Activated CD8-positive, alpha-beta memory T cell treated with anti-CD3 and anti-CD28 coated beads, Interleukin-2, amount 50 U/mL, for 4 hours (primary cell): ENCODE measurements at places on chromosomes 11 and 22.

DNA sequence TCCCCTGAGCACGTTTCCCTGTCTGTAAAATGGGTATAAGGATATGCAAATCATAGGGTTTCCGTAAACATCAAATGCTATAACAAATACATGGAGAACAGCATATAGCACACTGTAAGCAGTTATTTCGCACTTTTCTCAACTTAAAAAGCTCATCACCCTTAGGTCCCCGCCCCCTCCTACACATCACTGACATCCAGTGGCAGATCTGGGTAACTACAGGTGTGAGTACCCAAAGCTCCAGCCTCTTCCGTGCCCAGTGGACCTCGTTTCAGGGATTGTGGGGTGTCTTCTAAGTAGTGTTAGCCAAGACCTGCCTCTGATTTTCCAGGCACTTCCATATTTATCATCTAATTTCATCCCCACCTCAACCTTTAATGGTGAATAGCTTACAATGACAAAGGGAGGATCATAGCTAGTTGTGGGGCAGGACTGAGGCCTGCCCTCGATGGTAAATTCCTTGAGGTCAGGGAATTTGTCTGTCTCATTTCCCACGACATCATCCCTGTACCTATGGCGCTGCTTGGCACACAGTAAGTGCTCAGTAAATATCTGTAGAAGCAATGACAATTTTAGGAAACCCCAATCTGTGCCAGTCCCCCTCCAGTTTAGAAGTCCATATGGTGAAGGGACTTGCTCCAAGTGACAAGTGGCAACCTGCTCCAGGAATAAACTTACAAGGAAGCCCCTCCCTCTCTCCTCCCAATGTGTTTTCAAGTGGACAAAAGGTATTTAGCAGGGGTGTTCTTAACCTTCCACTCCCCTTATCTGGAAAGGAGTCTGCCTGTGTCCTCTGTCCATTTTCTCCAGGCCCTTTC is 340.5 kb downstream of the TENM4 start:
- no peak for DNase-seq

DNA sequence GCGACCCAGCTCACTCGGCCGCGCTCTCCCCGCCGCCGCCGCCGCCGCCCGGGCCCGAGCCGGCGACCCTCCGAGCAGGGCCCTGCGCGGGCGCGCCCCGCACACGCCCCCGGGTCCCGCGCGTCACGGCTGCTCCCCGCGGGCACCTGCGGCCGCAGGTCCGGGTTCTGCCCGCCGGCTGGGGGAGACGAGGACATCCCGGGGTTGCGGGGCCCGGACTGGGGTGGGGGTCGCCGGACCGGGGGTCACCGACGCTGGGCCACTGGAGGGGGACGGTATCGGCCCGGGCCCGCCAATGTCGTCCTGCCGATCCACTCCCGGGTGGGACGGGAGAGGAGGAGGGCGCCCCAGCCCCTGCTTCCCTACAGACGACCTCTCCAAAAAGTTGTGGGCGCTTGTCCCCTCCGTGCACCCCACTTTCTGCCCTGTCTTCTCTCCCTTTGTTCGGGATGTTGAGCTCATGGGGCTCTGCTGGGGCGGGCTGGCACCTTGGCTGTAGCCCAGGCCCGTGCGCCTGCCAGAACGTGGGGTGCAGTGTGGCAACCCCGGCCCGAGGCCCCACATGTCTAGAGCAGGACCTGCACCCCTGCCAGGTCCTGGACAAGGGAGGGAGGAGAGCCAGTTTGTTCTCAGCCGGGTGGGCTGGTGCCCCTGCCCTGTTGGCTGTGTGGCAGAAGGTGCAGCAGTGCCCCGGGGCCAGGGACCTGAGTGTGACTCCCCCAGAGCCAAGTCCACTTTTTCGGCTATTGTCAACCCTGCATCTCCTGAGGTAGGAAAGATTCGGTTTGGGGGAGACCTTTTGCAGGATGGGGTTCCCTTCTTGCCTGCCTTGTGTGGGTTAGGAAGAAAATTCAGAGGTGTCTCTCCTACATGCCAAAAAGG is 40.2 kb upstream of the CELSR1 start:
- DNase-seq: peak; percentile 32

DNA sequence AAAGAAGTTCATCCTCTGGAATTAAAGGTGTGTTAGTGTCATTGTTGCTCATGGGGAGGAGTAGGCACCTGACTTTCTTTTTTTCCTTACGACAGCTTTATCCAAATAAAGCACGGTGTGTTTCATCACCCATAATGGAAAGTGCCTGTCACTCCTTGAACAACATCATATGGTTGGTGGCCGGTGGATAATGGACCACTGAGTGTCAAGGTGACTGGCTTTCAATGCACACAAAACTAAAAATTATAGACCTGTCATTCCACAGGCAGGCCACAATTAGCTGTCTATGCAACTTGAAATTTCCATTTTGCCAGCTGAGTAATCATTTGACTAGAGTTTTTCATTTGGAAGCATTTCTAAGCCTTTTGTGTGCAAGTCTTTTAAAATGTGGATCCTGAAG is 45.0 kb upstream of the MPPED2 start:
- no peak for DNase-seq

DNA sequence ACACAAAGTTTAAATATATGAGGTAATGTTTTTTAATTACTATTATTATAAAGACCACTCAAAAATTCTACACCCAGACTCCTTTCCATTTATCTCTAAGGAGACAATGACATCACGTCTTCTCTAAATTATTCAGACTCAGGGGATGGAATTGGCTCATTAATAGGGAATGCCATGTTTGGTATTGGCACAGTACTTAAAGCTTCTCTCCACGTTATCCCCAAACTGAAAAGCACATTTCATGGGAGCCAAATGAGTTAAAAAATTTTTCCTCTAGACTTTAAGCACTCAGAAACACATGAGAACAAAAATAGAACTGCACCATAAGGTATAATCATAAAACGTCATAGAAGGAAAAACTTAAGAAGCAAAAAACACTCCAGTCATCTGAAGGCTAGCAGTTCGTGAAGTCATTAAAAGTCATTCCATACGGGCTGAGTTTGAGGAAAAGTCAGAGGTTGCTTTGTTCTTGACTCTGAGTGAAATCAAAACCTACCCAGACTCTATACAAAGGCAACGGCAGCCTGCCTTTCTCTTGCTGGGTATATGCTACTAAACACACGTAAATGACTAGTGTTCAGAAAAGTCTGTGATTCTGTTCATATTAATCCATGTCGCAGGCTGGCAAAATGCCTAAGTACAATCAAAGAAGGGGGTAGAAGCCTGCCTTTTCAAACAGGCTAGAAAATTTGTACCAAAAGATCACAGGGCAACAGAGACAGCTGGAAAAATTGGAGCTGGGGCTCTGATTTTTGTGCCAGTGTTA is 8.7 kb upstream of the MPPED2 start:
- DNase-seq: no peak

- peak; percentile 52 for DNase-seq
These were observed 1.2 kb downstream of the DDX17 start for GRCh38 chr22:38504731-38505540.

GRCh38 chr11:98616098-98616655 is 404.6 kb upstream of the CNTN5 start:
- DNase-seq: no peak

DNA sequence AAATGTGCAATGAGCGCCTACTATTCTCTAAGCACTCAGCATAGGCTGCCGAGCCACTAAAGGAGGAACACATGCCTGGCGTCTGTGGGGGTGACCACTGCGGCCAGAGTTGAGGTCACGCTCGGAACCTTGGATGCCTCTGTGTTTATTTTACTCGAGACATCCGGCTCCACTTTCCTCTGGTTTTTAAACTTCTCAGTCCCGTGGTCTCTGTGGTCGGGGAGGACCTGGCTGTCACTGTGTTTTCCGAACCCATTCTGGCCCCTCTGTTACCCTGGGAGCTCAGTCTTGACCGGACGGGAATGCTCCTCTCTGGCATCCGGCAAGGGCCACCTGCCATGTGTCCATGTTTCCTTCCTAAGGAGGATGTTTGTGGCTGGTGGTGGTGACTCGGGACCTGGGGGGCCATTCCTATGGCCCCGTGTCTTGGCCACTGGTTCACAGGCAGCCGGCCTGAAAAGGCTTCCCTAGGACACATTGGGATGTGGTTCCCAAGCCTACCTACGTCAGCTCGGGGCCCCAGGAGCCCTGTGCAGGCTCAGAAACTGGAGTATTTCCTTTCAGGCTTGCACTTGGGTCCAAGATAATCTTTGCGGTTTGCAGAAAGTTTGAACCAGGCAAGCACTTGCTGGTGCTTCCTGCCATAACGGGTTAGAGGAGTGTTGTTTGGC is 46.7 kb upstream of the PARVG start:
- DNase-seq: no peak

- DNase-seq: no peak
These were observed 46.5 kb upstream of the TH start for GRCh38 chr11:2218031-2218633.

- DNase-seq: no peak
These were observed 18.1 kb downstream of the MCM5 start for GRCh38 chr22:35418088-35418487.

DNA sequence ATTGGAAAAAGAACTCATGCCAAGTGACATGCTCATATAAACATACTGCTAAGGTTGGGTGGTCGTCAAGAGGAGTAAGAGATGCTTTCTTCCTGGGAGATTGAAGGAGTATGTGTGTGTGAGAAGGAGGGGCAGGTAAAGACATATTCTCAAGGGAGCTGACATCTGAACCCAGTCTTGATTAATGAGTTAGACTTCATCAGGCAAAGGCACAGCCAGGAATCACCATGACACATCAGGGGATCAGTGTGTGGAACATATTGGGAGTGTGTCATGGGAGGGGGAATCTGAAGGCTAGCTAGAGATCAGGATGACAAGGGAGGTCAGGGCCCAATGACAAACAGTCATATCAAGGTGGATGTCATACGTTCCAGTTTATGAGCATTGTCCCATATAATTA is 14.9 kb downstream of the CNTF start:
- no peak for DNase-seq

DNA sequence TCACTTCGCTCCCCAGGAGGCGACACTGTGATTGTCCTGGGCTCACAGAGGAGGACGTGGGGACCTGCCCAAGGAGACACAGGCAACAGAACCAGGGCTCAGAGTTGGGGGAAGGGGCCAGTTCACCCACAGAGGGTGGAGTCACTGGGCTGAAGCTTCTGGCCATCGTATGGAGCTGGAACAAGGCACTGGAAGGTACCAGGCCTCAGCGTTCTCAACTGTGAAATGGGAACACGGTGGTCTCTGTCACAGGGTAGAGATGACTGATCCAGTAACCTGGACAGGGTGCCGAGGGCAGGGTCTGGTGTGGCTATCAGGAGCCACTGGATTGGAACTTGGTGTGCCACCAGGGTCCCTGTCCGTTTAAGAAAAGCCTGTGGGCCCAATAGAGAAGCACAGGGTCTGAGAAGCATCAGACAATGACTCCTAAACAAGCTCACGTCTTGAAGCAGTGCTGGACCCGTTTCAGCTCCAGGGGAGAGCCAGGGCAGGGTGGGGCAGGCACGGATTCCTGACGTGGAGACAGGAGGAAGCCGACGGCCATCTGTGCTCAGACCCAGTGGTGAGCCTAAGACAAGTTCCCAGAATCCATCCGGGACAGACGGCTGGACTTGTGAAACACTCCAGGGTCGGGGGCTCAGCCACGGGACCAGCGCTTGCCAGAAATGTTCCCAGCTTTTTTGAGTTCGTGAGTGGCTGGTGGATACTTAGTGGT is 25.0 kb upstream of the KCNQ1OT1 start:
- DNase-seq: no peak

- no peak for DNase-seq
These were observed 1086.3 kb upstream of the CCDC90B start for GRCh38 chr11:84372381-84372950.

GRCh38 chr11:1123970-1124369 is 33.8 kb upstream of the MUC5AC start:
- DNase-seq: no peak

GRCh38 chr11:102317768-102318103 is 452 bp downstream of the BIRC3 start:
- no peak for DNase-seq

- no peak for DNase-seq
These were observed 4.9 kb upstream of the TTLL1 start for GRCh38 chr22:43094085-43094484.

DNA sequence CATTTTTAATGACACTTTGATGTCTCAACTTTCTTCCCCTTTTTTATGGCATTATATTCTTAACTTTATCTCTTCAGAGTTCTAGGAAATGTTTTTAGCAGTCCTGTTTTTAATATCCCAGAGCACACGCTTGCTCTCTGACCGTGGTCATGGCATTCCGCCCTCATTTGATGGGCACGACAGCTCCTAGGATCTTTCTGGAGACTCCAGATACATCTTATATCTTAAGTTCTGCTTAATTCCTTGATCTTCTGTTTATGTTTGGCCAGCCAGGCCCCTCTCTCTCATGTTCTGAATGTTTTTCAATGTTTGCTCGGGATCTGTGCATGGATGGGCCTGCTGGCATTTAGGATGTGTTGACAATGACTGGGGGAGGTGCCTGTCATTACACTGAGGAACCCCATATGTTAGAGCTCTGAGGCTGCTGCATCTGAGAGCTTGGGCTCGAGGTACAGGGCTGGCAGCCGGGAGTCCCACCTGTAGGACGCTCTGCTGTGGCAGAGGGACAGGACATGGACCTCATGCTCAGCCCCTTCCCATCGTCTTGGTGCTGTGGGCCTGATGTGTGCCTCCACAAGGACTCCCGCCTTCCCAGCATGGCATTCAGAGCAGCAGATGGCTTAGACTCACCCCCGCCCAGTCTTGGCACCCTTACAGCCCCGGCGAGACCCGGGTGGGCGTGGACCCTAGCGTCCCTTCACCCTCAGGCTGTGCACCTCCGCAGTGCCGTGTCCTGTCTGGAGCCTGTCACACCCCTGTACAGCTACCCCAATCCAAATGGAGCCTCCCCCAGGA is 75.0 kb downstream of the CDKN1C start:
- DNase-seq: no peak

DNA sequence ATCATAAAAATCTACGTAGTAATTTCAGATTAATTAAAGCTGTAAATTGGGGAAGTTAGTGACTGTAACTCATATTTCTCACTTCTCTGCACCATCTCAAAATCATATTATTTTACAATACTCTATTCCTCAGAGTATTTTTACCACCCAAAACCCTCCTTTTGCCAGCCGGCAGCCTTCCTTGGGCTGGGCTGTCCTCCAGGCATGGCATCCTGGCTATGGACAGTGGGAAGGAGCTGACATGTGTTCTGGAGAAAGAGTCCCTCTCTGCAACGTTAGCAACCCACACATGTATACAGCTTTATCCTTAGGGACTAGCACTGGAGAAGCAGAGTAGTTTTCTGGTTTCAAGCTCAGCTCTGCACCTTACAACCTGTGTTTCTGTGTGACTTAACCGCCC is 86.8 kb downstream of the DSCAML1 start:
- no peak for DNase-seq
